Lung microvascular endothelial cell (primary cell): ENCODE measurements at places on chromosomes 16 and 17. TPM values are rescaled to one million over a fixed set of nuclear protein-coding genes. Genes with fewer than 3 reads are reported as not detected.

AFMID gene
- total RNA-seq, result 53.8 and 78.6 TPM in 2 replicates

MIS12 gene
- total RNA-seq, result 9.6 and 14.3 TPM in 2 replicates

IL34 gene
- total RNA-seq, result 2.0 and 2.8 TPM in 2 replicates

FBXL16 gene
- total RNA-seq, result under 0.01 TPM in 2 replicates

KRTAP3-2 gene
- total RNA-seq, result not detected in 2 replicates

ARL5C gene
- total RNA-seq, result not detected in 2 replicates

NPIPB9 gene
- total RNA-seq, result 0.44 and 1.4 TPM in 2 replicates

TMEM92 gene
- not detected in 2 replicates for total RNA-seq

SMIM36 gene
- total RNA-seq, result not detected in 2 replicates

MT1G gene
- not detected in 2 replicates for total RNA-seq

SOX8 gene
- total RNA-seq, result 0.22 and 0.60 TPM in 2 replicates

TEKT1 gene
- not detected in 2 replicates for total RNA-seq

ERI2 gene
- total RNA-seq, result 11.6 and 13.7 TPM in 2 replicates

GEMIN4 gene
- 7.0 and 8.7 TPM in 2 replicates for total RNA-seq

PRSS27 gene
- total RNA-seq, result under 0.01 and 0.20 TPM in 2 replicates

CRYBA1 gene
- total RNA-seq, result not detected in 2 replicates

AGRP gene
- total RNA-seq, result not detected in 2 replicates
